ENCODE measurements at places on chromosomes 7 and 10. TPM values are rescaled to one million over a fixed set of nuclear protein-coding genes. Genes with fewer than 3 reads are reported as not detected.

DNA sequence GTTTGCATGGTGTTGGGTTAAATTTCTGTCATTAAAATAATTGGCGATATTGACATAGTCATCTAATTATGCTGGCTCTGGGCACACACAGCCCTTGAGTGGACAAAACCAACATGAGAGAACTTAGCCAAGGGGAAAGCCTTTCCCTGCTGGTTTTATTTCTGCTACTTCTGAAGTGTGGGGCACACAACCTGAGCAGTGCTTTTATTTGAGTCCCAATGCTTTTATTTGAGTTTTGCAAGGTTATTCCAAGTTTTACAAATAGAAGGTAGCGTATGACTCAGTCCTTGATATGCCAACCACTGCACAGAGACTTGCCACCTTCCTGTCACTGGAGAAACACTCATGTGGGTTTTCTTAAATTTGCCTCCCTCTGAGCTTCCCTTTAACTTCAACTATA is 145.7 kb downstream of the EGFR start:
- no peaks in the 10 kb centered on the region for H3K4me1 ChIP-seq
- no peaks in the 10 kb centered on the region for H3K36me3 ChIP-seq
- H3K27ac ChIP-seq, result no peak overlapping the region
- H3K27me3 ChIP-seq, result no peaks in the 10 kb centered on the region
- no peak for DNase-seq
- no peak overlapping the region for H3K4me3 ChIP-seq

DNA sequence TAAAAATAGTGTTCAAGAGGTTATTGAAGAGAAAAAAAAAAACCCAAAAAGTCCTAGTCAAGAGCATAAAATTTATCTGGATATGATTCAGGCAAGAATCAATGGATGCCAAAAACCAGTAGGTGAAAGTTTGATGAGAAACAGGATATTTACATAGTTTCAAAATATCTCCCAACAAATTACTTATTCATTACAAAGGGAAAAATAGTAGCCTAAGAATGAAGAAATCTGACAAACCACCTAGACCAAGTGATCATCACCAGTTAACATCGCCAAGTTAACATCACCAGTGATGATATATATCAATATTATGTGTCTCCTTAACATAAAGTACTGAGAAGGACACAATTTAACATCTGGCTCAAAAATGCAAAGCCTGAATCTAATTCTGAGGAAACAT is 85.2 kb downstream of the RNLS start:
- no peaks in the 10 kb centered on the region for H3K4me1 ChIP-seq
- peaks cover 3% of the 10 kb centered on the region for H3K36me3 ChIP-seq
- H3K27me3 ChIP-seq, result no peaks in the 10 kb centered on the region
- no peak overlapping the region for H3K27ac ChIP-seq

DNA sequence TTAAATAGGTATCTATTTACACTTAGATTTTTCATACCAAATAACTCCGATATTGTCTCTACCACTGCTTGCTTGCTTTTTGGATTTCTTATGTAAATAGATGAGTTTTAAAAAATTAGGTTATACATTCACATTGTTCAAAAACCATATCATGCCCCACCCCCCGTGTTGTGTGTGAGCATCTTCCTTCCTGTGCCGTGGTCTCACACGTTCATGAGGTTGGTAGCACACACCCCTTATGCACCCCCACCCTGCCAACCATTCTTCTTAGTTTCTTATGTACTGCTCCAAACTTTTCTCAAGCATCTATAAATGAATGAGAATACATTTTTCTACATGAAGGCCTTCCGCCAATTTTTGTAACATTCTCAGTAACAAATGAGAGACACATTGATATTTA is 115.6 kb downstream of the FANK1 start:
- peaks cover 16% of the 10 kb centered on the region for H3K4me1 ChIP-seq
- no peak for DNase-seq

The IL15RA gene
- total RNA-seq, result 31.7 TPM

The PTPRN2 gene
- 5.7 TPM for total RNA-seq

Measured in activated CD8-positive, alpha-beta memory T cell treated with anti-CD3 and anti-CD28 coated beads, Interleukin-2, amount 10 ng/mL, durations not matched to agents 7 days and 5 days (primary cell).